ENCODE measurements at places on chromosomes 12 and 14.

- no peak for DNase-seq
Measured at GRCh38 chr12:114406984-114407841, 1.3 kb upstream of the TBX5 start.

GRCh38 chr12:56079723-56080555 is at the start of gene ERBB3:
Gene ERBB3, plus strand, starts transcription at chr12:56080165. Its CDS starts 136 bp downstream, at chr12:56080301.
- peak; percentile 96 for DNase-seq

DNA sequence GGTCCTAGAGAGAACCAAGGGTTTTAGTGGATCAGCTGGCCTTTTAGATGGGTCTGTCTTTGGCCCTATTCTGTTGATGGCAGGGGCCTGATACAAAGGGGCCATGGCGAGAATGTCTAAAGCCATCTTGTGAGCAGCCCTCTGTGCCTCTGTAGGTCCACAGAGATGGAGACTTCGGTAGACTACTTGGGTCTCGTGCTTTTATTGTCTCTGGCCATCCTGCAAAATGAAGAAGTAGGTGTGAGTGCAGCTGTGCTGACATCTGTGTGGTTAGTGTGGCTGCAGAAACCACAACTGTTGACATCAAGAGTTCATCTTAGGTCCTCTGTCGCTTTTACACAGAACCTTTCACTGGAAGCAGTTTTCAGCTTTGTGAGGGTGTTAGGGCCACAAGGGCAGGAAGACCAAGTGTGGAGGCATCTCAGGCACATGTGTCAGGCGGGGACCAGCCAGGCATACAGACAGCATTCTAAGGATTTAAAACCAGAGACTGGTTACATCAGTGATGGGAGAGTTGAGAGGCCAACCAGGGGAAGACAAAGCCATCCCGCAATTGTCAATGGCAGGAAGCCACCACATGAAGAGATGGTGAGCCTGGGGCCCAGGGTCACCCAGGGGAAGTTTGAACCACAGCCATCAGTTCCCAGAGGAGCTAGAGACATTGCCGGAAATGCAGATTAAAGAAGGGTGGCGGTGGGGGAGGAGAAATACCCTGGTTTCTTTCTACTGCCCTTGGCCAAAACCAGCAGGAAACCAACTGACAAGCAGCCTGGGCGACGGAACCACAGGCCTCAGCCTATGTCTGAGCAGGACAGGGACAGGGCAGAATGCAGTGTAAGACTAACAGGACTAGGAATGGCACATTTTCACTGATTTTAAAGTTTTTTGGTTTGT is 13.0 kb upstream of the TPCN1 start:
- peak; percentile 30 for DNase-seq

GRCh38 chr12:99619389-99620158 is 28.0 kb upstream of the GARIN6 start:
- DNase-seq = peak; percentile 20

DNA sequence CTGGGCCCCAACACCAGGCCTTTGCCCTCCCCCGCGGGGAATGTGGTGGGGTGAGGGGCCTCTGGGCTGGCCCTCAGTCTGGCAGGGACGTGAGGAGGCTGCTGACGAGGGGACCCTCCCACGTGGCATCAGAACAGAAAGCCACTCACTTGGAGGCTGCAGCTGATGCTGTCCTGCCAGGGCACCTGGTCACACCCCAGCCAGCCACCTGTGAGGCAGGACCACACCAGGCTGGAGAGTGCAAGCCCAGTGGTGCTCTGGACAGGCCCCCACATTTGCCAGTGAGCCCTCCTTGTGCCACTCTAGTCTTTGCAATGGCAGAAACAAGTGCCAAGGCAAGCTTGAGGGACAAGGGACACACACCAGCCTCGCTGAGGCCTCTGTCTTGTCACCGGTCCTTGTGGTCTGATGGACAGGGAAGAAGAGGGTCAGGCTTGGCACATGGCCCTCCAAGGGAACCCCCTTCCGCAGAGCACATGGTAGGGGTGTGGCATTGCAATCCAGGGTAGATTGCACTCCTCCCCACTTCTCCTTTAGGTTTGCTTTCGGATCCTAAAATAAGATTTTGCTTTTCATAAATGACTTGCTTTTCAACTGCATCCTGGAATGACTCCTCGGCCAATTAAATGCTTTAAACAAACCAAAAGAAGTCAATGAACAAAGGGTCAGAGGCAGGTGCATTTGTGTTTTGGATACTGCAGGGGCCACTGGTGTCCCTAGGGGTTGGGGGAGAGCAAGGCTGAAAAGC is 53.7 kb downstream of the CCDC88C start:
- DNase-seq = no peak

DNA sequence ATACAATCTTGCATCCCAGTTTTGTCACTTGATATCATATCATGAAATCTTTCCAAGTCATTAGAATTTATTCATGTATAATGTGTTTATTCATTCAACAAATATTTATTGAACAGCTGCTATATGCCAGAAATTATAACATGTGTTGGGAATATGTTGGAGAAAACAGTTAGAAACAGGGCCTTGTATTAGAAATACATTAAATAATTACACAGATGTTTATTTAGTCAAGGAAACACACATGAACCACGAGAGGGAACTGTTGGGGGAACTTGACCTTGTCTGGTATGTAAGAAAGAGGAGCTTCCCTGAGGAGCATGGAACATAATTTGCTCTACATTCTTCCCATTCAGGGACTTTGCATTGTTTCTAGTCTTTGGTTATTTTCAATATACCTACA is 191.7 kb upstream of the FRMD6 start:
- DNase-seq = no peak

GRCh38 chr14:90903101-90903500 is 86.9 kb upstream of the TTC7B start:
- peak; percentile 78 for DNase-seq

- DNase-seq = no peak
Measured at GRCh38 chr12:109892748-109893147, 7.3 kb upstream of the TCHP start.

DNA sequence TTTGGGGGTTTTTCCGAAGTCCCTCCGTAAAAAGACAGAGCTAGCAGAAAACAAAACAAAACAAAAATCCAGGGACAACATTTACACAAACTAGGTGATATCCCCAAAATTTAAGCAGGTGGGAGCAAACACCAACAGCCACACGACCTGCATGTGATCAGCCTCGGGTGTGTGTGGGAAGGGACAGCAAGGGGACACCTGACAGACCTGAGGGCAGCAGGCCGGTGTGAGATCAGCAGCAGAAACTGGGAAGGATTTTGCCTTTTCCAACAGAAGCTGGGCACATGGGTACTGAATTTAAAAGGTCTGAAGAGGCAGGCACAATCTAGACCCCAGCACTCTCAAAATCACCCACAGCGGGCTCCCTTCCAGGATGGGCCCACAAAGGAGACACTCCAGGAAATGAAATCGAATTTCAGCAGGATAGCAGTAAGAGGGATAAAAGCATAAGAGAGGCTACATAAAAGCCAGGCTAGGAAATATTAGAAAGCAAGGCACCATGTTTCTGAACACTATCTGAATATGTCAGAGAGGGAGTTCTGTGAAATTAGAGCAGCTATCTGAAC is 36.5 kb upstream of the SELPLG start:
- no peak for DNase-seq

DNA sequence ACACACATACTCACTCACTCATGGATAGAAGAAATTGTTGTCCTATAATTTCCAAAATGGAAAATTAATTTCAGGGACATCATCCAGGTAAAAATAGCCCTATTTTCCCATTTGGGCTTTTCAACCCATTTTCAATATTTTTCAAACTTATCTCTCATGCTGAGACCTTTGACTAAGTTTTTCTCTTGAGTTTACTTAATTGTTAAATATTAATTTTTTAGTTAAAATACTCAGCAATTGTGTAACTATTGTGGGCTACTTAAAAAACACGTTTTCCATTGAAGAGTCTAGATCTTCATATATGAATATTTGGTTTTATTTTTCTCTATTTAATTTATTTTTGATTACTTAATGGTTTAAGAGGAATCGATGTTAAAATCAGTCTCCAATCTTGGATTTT is 14.2 kb upstream of the TAS2R43 start:
- DNase-seq = no peak

DNA sequence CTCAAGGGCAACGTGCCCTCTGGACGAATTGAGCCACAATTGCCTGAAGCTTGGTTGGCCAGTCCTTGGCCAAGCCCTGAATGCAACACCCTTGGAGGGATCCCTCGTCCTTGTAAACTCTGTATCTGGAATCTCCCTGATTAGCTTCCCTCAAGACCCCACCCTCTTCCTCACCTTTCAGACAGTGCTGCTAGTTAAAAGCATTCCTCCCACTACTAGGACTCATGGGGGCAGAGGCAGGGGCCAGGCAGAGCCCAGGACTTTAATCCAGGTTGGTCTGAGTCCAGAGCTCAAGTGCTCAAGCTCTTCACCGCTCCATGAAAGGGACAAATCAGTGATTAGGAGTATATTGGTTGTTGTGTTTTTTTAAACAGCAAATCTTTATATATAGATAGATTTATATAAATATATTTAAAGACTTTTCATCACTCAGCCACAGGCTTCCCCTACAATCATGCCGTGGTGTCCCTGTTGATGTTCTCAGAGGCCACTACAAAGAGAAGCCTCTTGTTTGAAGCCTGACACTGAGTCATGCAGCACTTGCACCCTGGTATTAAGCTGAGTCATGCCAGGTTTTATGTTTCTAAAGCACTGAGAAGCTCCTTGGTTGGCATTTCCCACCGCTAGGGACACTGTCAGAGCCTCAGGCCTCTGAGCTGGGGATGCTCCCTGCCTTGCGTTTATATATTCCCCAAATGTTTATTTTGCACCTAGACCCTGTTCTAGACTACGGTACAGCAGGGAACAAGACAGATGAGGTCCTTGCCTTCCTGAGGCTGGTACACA is 53.8 kb upstream of the GSC start:
- no peak for DNase-seq

All from AG20443 (cell line).